Activated CD8-positive, alpha-beta memory T cell treated with anti-CD3 and anti-CD28 coated beads for 4 hours (primary cell): ENCODE measurements at places on chromosomes 5 and 9.

DNA sequence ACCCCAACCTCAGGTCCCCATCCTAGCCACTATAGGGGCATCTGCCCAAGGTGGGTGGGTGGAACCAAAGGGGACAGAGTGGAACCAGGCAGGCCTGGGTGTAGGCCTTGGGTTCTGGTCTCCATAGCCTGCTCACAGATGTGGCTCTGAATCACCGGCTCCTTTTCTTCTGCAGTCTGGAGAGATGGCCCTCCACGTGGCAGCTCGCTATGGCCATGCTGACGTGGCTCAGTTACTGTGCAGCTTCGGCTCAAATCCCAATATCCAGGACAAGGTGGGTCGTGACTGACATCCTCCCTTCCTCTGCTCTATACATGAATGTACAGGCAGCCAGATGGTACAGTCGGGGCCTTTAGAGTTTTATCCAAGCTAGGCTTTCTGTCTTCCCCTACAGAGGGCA lies 77.3 kb upstream of the CTSL start:
- DNase-seq = no peak

GRCh38 chr5:133430095-133430494 lies 182.2 kb downstream of the FSTL4 start:
- no peak for DNase-seq

DNA sequence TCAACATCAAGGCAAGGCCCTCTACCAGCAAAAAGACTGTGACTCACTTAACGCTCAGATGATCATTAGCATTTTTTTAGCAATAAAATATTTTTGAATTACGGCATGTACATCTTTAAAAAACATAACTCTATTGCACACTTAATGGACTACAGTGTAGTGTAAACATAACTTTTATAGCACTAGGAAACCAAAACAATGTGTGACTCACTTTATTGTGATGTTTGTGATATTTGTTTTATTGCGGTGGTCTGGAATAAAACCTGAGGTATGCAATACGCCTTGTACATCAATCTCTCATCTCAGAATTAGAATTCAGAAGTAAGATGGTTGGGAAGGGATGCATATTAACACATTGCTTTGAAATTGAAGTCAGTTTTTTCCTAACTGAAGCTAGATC lies 106.9 kb upstream of the PTCH1 start:
- no peak for DNase-seq

- DNase-seq = no peak
Observed at GRCh38 chr5:175728885-175729828, 71.3 kb downstream of the HRH2 start.

- no peak for DNase-seq
Observed at GRCh38 chr5:37208883-37209797, 40.0 kb downstream of the CPLANE1 start.

DNA sequence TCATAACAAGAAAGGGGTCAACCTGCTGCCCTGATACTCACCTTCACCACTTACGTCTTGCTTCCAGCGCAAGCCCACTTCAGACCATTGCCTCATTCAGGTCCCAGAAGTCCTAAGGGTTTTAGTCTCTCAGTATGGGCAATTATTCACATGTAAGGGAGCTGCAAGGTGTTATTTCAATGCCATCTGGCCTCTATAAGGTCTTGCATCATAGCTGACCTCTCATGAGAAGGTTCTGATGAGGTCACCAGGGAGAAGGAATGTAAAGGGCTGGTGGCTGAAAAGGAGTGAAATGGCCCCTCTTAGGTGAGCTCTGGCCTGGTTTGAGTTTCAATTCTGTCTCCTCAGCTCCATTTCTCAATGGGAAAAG lies 1.5 kb upstream of the MARCHF3 start:
- DNase-seq = no peak

DNA sequence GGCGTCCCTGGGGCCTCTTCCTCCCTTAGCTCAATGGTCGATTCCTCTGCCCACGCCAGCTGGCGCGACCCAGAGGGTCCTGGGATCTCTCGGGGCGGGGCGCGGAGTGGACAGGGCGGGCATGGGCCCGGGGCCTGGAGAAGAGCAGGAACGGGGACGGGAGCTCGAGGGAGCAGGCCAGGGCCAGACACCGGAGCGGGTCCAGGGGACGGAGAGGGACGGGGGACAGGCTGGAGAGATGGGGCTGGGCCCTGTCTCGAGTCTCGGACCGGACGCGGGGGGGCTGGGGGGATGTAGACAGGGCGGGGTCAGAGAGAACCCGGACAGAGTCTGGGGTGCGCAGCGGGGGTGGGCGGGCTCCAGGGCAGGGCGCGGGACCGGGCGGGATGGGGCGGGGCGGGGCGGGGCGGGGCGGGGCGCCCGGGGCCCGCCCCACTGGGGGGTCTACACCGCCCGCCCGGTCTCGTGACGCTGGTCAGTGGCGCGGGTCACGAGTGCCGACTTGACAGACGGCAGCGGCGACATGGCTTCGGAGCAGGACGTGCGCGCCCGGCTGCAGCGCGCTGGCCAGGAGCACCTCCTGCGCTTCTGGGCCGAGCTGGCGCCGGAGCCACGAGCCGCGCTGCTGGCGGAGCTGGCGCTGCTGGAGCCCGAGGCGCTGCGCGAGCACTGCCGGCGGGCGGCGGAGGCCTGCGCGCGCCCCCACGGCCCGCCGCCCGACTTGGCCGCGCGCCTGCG lies at the start of gene UAP1L1:
Gene UAP1L1, plus strand, starts transcription at position 508 of the 738 bp plus-strand sequence. Its CDS starts 16 bp downstream, at position 524.
- no peak for DNase-seq

DNA sequence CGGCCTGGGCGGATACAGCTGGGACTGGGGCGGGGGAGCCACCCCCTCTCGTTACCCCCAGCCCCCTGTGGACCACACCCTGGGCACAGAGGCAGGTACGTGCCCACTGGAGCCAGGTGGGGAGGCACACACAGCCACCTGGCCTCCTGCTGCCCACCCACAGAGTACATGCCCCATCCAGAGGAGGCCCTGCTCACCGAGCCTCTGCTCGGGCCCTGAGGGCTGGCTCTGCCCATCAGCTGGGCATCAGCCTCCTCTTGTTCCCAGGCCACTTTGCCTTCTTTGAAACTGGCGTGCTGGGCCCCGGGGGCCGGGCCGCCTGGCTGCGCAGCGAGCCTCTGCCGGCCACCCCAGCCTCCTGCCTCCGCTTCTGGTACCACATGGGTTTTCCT lies 6.3 kb downstream of the MAMDC4 start:
- DNase-seq = no peak

DNA sequence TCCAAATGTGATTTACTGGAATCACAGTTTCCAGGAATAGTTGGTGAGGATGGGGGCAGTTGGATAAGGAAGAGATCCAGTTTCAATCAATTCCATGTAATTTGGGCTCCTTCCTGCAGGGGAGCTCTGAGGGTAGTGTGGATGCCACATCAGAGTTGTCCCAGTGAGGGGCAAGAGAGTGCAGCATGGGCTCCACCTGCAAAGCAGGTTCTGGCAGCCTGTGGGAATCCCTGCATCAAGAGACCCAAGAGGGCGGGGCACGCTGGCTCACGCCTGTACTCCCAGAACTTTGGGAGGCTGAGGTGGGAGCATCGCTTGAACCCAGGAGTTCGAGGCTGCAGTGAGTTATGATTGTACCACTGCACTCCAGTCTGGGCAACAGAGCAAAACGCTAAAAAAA lies 188.5 kb downstream of the CACNA1B start:
- no peak for DNase-seq

DNA sequence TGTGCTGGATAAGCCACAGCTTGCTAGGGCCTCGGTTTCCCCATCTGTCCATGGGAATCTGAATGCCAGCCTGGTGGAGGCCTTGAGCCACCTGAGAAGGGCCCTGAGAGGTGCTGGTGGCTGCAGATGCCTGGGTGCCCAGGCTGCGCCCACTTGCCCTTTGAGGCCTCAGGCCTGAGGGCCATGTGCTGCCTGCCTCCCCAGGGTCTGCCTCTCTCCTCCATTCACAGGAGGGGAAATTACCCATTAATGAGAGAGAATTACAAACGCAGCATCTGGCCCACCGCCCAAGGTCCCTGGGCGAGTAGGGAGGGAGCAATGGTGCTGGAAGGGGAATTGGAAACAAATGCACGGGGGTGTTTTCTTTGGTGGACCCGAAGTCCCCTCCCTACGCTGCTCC lies 59.6 kb downstream of the BARX1 start:
- no peak for DNase-seq

DNA sequence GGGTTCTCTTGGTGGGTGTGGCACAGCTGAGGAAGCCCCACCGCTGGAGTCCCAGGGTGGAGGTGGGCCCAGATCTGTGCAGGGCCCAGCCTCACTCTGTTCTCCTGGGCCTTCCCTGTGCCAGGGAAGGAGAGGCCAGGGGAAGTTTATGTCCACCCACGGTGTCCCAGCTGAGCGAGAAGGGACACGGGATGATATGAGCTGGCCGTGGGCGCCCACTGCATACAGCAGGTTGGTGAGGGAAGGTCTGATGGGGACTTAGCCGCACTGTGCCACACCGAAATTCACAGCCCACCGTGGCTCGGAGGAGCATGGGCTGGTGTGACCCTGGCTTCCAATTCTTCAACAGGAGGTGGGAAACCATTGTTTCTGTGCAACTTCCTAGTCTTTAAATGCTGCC lies 33.9 kb downstream of the UNC5A start:
- no peak for DNase-seq

DNA sequence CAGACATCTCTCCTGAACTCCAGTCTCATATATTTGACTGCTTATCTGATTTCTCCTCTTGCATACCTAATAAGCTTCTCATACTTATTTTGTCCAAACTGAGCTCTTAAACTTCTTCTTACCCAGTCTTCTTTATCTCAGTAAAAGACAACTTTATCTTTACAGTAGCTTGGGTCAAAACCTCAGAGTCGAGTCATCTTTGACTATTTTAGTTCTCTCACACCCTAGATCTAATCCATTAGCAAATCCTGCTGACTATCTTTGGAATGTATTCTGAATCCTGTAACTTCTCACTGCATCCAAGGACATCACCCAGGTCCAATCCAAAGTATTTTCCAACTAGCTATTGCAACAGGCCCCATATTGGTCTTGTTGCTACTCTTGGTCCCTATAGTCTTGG lies 11.8 kb upstream of the JAK2 start:
- DNase-seq = no peak

GRCh38 chr9:5586391-5586802 lies 42.5 kb upstream of the RIC1 start:
- DNase-seq = no peak

- DNase-seq = no peak
Observed at GRCh38 chr9:134638502-134639090, 3.0 kb upstream of the COL5A1 start.

DNA sequence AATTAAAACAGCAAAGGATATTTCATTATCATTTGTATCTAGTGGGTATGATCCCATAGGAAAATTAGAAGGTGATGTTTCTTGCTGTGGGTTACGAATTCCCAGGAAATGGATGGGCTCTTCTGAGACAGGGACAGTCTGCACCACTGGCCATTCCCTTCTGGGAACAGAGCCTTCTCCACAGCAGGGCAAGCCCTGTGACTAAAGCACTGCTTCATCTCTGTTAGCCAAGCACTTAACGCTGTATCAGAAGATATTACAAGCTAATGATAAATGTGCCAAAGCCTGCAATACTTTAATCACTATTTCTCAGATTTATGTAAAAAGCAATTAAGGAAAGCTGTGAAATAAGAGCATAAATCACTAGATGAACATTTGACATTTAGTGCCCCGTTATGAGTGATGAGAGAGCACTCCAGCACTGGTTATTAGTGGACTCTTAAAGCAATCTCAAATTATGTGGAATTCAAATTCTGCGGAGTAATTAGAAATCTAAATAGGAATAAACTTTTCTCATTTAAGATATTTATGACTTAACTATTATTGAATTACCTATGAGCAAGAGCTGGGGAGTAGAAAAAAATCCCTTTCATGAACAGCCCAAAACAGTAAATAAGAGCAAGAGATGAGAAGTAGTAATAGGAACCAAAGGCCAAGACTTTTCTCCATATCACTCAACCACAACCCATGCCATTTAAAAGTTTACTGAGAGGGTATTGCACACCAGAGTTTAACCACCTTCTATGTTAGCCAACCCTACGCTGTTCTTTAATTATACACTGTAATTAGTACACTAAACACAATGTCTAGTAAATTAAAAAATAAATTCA lies 49.2 kb downstream of the FAM240B start:
- no peak for DNase-seq

DNA sequence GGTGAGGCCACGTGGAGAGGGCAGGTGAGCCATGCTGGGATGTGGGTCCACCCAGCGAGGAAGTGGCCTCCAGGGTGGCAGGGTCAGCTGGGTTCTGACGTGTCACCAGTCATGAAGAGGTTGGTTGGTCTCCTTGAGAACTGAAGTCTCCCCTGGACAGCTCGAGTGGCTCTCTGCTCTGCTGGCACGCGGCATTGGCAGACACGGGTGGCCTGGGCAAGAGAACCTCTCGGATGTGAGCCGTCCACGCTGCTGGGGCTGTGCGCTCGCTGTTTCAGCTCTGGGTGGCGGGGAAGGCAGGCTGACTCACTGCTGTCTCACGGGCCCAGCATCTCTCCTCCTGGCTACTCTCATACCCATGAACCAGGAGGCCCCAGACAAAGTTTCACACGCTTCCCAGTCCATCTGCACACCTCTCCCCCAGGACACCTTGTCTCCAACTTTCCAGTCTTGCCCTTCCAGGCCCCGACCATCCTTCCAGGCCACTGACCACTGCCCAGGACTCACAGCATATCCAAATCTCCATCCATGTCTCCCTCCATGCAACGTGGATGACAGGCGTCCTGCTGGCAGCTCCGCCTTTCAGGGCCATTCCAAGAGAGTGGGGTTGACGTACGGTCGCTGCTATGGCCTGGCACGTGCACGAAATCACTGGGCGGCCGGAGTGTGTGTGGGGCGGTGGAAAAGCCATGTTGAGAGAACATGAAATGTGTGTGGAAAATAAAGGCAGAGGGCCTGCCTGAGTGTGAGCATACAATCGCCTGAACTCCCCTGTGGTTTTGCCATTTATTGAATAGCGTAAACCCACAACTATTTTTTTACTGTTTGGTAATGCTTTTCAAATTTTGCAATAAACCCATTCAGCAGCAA lies 145.0 kb upstream of the COL5A1 start:
- no peak for DNase-seq

DNA sequence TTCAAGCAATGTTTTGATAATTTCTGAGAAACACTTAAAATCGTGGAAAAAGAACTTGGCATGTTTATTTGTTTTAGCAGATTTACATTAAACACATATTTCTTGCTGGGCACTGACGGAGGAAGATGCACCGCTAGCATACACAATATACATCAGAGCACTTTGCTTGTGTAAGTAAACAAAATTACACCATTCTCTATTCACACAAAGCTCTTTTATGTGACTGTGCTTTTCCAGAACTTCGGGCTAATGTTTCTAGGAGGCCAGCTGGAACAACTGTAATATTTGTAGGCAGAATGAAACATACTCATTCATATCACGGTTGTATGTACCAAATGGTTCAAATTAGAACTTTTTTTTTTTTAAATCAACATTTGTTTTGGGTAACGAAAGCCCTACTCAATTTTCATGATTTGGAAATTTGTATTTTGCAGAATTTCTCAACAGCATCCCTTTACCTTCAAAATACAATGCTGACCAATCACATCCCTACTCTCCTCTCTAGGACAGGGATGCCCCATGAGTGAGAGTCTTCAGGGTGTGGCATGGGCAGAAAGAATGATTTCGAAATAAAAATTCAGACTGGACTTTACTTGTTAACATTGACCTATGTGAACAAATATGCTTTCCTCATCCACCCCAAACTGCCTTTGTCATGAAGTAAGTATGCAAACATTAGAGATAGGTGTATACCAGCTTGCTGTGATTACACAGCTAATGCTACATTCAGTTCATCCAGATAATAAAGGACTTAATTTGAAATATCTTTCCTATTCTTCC lies 425.1 kb downstream of the BNC2 start:
- no peak for DNase-seq
